ENCODE measurements at places on chromosomes 5 and 9.

- DNase-seq = no peak
These were observed at the start of gene PRR16 for GRCh38 chr5:120463991-120464626. Gene PRR16 (plus strand): TSS chr5:120464300.

DNA sequence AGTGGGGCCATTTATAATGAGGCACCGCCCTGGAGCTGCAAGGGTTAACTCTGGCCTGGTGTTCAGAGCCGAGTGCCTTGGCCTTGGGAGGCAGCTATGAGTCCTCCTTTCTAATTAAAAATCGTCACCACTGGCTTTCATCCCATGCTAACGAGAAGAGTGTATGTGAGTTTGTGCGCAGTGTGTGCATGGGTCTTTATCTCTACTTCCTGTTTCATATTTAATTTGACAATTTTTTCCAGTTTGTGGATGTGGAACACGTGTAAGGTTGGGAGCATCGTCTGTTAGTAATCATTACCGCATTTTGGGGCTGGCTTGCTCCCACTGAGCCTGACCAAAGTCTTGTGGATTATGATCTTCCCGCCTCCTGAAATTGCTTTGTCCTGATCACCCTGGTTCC, 76.4 kb downstream of the NDFIP1 start:
- DNase-seq = no peak

- no peak for DNase-seq
These were observed 20.7 kb upstream of the STX17 start for GRCh38 chr9:99885747-99886146.

DNA sequence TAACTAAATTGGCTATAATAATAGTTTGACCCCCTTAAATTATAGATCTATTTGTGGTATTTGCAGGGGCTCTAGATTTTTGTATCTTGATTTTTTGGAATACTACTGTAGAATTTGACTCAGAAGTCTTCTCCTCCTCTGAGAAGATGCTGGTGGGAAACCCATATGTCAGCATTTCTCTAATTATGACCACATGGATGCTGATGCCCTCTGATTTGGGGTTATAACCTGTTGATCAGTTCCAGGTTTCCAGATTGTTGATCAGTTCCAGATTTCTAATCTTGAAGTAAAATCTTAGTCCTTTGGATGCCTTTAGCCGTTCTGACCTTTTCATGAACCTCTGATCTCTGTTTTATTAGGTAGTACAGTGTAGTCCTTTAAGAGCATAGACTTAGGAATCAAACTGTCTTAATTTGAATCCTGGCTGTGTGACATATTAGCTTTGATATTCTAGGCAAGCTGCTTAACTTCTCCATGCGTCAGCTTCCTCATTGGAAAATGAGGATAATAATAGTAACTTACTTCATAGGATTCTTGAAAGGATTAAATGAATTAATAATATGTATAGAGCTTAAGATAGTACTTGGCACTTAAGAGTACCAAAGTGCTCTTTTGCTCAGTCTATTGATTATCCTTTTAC, 8.1 kb downstream of the FSD1L start:
- no peak for DNase-seq

GRCh38 chr5:124963236-124963919, 216.9 kb upstream of the ZNF608 start:
- DNase-seq = no peak
